ENCODE measurements at places on chromosomes 6 and 20.

- no peak for DNase-seq
Observed at GRCh38 chr6:41386594-41386993, 51.2 kb downstream of the NCR2 start.

DNA sequence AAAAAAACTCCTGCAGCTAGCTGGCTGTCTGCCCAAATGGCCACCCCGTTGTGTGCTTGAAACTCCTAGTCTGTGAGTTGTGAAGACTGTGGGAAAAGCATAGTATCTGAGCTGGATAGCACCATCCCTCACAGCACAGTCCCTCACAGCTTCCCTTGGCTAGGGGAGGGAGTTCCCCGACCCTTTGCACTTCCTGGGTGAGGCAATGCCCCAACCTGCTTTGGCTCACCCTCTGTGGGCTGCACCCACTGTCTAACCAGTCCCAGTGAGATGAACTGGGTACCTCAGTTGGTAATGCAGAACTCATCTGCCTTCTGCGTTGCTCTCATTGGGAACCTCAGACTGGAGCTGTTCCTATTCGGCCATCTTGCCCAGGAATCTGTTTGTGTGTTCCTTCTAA is 260.6 kb upstream of the STXBP5 start:
- no peak for DNase-seq

GRCh38 chr6:129597023-129597713 is 112.8 kb downstream of the ARHGAP18 start:
- DNase-seq: no peak

DNA sequence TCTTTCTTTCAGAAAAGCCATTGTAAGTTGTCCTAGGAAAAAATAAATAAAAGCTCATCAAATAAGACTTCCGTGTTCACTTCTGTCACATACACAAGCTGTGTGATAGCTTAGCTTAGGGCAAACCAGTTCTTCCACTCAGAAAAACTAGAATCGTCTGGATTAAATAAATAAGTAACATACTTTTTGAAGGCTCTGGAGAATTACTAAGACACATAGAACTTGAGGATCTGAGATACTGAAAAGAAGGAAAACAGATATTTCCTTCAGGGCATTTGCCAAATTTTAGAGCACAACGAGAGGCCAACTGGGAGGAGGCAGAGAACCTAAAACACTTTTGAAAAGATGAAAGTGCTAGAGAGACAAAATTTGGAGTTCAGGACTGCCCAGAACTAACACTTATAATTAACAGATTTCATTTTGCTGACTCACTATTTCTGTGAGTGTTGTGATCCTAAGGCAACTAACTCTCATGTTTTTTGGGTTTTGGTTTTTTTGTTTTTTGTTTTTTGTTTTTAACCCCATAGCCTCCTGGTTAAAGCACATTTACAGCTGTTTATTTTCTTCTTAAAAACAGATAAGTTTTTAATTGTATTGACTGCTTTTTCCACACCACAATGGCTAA is 38.7 kb upstream of the THEMIS start:
- DNase-seq: peak; percentile 16

GRCh38 chr6:78916411-78916810 is 49.1 kb downstream of the IRAK1BP1 start:
- no peak for DNase-seq

DNA sequence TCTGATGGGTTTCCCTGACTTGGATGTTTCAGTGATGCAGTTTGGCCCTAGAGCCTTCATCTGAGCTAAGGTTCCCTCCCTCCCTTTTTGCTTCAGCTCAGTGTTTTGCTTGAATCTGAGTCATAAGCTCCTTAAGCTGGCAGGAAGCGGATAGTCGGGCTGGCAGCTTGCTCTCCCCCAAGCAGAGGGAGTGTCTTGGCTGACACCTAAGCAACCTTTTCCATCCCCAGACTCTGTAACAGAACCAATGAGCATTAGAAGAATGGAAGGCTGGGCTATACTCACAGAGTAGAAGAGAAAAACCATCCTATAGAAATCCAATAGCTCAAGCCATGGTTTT is 98.3 kb downstream of the HAO1 start:
- DNase-seq: peak; percentile 84

GRCh38 chr20:62409931-62410745 is 3.1 kb upstream of the CABLES2 start:
- DNase-seq: peak; percentile 39

- peak; percentile 14 for DNase-seq
Observed at GRCh38 chr20:2752567-2753460, 47.6 kb downstream of the CPXM1 start.

All from amniotic epithelial cell (primary cell).